Stimulated activated CD8-positive, alpha-beta memory T cell treated with anti-CD3 and anti-CD28 coated beads, Interleukin-7, amount 100 ng/mL, for 1 hour (primary cell): ENCODE measurements at places on chromosomes 12 and 14.

DNA sequence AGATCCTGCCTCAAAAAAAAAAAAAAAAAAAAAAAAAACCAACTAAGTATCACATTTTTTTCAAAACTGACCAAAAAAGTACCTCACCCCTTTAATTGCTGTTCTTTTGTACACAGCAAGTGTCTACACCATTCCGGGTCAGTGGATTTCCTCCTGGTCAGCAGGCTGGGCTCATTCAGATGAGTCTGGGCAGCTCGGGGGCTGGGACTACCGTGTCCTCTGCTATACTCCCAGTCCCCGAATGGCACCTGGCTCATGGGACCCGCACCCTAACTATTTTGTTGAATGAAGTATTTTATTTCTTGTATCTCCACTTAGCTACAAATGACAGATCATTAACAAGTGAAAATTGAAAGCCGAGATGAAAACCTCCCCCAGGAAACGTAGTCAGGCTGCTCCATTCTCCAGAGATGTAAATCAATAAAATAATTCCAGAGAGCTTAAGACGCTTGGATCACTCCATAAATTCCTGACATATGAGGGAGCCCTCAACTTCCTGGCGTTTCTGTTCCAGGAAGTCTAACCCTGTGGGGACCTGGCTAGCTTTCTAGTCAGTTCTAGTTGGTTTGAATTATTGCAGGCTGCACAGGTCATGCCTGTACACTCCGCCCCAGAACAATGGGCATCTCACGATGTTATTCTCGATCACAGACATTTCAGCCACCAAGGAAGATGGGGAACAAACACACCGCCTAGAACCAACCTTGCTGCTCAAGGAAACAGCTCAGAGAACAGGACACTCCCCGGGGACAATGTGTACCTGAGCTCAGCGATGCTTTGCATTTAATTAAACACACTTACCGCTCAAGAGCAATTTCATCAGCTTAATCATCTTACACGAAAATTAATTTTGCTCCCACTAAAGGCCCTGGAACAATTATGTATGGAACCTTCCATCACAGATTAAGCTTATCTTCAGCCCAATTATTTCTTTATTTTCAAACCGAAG, 76.3 kb downstream of the RIMBP2 start:
- no peak for DNase-seq

DNA sequence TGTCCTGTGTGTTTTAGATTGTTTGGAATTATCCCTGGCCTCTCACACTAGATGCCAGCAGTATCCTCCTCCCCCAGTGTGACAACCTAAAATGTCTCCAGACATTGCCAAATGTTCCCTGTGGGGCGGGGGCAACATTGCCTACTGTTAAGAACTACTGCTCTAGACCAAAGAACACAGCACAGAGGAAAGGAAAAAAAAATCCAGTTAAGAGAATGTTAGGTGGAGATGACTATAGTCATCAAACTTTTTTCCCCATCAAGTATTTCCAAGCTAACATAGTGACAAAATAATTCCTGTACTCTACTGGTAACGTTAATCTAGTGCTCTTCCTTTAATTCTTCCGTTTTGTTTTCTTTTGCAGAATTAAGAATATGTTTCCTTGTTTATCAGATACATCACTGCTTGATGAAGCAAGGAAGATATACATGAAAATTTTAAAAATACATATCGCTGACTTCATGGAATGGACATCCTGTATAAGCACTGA, 3.5 kb downstream of the CDKN1B start:
- DNase-seq = no peak

DNA sequence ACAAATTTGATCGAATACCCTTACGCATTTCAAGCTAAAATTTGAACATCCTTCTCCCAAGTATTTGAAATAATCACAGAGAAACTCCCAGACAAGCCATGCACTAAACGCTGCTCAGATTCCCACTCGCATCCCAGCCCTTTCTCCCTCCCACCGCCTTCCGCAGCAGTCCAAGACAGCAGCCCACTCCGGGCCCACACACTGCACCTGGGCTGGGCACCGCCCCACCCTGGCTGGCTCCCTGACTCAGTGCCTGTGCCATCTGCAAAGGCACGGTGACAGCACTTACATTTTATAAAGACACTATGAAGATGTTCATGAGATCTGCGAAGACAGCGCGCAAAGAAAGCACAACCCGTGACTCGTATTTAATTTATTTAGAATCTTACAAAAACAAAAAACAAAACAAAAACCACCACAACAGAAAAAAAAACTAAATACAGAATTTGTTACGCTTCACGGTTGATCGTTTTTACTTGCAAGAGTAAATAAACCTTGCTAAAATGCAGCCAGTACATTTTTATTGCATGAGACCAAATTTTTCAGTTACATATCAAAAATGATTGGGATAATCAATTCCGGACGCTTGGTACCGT, 17.2 kb upstream of the CDK2AP1 start:
- no peak for DNase-seq

DNA sequence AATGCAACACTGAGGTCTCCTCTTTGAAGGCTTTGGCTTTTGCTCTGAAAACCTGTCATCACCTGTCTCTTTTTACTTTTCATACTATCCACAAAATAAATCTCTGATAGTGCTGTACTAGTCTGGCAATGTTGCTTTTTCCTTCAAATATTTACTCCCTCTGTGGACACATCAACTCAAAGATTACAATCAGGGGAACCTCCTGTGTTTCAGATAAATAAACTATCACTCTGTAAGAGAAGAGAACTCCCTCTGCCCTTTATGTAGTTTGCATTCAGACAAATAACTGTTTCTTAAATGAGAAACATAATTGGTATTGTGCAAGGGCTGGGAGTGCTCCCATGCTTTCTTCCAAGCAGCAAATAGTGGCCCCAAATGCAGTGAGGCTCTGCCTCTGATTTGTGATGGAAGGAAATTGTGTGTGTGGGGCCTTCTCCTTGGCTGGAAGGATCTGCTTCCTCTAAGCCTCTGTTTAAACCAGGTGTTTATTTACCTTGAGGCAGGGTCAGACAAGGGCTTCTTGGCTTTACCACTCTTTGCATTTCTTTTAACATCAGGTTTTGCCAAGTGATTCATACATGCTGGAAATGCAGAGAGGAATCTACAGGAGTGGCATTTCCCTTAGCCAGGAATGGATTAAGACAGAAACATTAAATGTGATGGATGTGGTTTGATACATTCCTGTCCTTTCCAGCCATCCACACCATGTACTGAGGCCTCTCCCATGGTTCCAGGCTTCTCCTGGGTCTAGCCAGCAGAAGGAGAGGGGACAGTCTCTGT, 69.0 kb downstream of the AKAP6 start:
- no peak for DNase-seq

DNA sequence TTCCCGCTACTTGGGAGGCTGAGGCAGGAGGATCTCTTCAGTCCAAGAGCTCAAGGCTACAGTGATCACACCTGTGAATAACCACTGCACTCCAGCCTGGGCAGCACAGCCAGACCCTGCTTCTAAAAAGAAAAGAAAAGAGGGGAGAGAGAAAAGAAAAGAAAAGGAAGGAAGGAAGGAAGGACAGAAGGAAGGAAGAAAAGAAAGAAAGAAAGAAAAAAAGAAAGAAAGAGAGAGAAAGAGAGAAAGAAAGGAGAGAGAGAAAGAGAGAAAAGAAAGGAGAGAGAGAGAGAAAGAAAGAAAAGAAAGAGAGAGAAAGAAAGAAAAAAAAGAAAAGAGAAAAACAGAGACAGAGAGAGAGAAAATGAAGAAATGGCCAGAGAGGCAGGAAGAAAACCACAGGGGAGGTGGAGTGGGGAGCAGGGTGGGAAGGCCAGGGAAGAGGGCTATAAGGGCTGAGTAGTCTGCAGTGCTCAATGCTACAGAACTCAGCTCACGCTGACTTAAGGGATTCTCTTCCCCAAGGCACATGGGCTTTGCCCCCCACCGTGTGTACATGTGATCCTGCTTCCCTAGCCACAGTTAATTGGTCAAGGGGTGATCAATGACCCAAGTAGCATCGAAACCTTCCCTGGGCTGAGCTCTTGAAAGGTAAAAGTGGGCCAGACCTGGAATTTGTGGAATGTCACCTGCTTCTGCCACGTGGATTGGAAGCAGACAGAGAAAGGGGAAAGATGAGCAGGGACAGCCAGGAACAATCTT, 90.4 kb upstream of the TMCC3 start:
- no peak for DNase-seq

- no peak for DNase-seq
Measured at GRCh38 chr12:851913-852312, 97.6 kb downstream of the RAD52 start.

GRCh38 chr12:57166971-57167371, 19.6 kb upstream of the LRP1-AS start:
- no peak for DNase-seq

GRCh38 chr14:24283796-24284460, 12.5 kb upstream of the RABGGTA start:
- no peak for DNase-seq
